ENCODE measurements at places on chromosomes 5 and 9.

- no peak for DNase-seq
Observed at GRCh38 chr9:134987376-134987775, 69.7 kb upstream of the FCN1 start.

GRCh38 chr5:10332301-10332700 is 21.2 kb upstream of the MARCHF6 start:
- DNase-seq: no peak

- DNase-seq: peak; percentile 92
Observed at GRCh38 chr9:4984621-4985385, at the start of gene JAK2. JAK2 (plus strand) TSS chr9:4985272; CDS start chr9:5021988, 36,716 bp downstream.

GRCh38 chr9:91698266-91698665 is 251.8 kb downstream of the ROR2 start:
- no peak for DNase-seq

DNA sequence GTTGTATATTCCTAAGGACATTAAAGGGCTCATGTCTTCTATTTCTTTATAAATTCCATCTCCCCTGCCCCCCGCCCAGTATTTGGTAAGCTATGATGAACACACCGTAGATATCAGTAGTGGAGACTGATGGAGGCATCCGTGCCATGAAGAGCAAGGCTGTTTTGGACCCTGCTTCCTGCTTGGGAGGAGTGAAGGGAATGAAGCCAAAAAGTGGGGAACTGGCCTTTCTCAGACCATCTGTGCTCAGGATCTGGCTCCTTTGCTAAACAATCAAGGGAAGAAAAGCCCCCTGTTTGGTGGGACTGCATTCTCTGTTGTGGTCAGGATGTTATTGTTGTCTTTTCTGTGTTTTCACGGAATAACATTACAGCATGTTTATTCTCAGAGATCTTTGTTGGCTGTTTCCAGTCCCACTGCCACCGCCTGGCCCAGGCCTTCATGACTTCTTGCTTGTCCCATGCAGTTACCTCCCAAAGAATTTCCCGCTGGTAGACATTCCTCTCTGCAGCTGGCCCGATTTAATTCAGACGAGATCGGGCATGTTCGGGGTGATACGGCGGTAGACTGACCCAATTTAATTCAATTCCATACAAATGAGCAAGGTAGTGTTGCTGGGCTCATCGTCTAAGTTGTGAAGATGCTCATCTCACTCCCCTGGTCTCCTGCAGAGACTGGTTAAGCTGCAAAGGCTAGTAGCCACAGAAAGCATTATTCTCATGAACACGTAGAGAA is 31.4 kb upstream of the ANKH start:
- DNase-seq: peak; percentile 30

- no peak for DNase-seq
Observed at GRCh38 chr9:2790466-2790865, 53.4 kb downstream of the PUM3 start.

DNA sequence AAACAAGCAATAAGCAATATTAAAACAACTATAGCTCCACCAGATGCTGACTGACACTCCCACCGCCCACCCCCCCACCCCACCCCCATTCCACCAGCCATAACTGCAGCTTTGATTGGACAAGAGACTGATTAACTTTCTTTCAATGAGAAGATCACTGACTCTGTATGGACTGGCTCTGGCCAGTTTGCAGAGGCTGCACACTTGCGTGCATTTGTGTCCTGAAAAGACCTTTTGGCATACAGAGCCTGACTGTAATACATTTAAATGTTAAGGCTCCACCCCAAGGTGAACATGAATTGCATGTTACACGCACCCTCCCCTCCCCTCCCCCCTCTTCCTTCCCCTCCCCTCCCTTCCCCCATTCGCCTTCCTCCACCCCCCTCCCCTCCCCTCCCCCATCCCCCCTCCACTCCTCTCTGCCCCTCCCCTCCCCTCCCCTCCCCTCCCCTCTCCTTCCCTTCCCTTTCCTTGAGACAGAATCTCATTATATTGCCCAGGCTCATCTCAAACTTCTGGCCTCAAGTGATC is 31.1 kb downstream of the FGD3 start:
- DNase-seq: no peak

GRCh38 chr9:85742597-85742936 is 813 bp upstream of the AGTPBP1 start:
- DNase-seq: peak; percentile 84

DNA sequence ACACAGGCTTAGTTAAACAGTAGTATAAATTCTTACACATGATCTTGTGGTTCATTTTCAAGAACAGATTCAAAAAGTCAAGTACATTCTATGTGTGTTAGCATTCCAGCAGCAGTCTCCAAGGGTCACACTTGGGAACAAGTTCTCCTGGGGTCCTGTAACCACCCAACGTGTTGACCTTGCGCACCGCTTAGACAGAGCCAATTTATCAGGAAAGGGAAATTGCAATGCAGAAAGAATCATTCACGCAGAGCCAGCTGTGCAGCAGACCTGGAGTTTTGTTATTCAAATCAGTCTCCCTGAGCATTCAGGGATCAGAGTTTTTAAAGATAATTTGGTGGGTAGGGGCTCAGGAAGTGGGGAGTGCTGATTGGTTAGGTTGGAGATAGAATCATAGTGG is 8.5 kb upstream of the RXFP3 start:
- no peak for DNase-seq

- no peak for DNase-seq
Observed at GRCh38 chr9:23803216-23803615, 22.8 kb downstream of the ELAVL2 start.

DNA sequence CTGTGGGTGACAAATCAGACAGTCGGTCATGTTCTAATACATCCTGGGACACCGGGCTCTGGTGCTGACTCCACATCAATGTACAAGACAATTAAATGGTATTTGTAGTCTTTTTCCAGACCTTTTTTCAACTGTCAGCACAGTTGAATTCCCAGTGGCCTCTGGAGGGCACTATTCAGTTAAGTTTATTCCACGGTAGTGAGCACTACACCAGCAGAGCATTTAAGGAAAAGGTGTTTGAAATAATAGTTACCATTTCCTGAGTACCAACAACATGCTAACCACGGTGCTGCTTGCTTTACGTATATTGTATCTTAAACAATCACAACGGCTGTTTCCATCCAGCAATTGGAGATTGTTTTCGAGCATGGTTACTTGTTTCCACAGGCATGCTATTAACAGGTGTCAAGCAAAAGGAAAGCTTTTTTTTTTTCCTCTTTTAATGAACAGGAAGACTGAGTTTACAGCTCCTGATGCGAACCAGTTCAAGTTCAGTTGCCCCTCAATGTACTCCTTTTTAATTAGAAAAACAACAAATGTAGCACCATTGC is 186.7 kb downstream of the PDZD2 start:
- peak; percentile 54 for DNase-seq

- DNase-seq: no peak
Observed at GRCh38 chr9:24434183-24434582, 111.5 kb downstream of the IZUMO3 start.

GRCh38 chr5:174698156-174698555 is 26.2 kb upstream of the MSX2 start:
- DNase-seq: no peak

DNA sequence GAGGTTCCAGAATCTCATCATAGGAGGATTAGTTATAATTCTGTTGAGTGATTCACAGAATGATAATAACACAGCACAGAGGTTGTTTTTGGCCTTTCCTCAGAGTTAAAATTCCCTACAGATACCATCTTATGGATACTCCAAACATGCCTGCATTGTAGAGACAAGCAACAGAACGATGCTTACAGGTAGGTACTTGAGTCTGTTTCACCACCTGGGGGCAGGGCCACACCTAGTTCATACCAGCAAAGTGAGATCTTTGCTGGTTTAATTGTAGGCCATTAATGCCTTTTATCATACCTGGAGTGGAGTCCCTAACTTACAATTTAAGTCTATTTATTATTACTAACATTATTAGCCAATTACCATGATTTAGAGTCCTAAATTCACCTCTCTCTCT is 416.5 kb upstream of the TLE4 start:
- DNase-seq: no peak

DNA sequence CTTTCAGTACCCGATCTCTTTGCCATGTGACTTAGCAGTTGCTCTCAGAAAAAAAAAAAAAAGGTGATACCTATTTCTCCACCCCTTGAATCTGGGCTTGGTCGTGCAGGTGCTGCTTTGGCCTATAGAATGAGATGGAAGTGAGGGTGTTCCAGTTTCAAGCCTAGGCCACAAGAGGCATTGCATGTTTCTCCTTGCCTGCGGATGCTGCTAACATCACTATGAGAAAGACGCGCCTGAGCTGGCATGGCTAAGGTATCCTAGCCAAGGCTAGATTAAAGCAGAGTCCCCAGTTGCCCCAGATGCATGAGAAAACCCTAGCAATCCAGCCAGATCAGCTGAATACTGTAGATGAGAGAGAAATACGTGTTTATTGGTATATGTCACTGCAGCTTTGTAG is 14.7 kb upstream of the CSF1R start:
- no peak for DNase-seq

All from NCI-H226 (cell line).